CD4-positive, alpha-beta T cell treated with Interleukin-15 for 1 hour (primary cell): ENCODE measurements at places on chromosomes 5 and 9.

- peak; percentile 54 for DNase-seq
These were observed 42.3 kb downstream of the MARCHF3 start for GRCh38 chr5:126988021-126988569.

- no peak for DNase-seq
These were observed 292.4 kb downstream of the ZNF608 start for GRCh38 chr5:124454081-124454480.

GRCh38 chr5:13567819-13568218, 376.7 kb downstream of the DNAH5 start:
- no peak for DNase-seq

GRCh38 chr9:95429096-95429495, 87.7 kb downstream of the PTCH1 start:
- DNase-seq: no peak

DNA sequence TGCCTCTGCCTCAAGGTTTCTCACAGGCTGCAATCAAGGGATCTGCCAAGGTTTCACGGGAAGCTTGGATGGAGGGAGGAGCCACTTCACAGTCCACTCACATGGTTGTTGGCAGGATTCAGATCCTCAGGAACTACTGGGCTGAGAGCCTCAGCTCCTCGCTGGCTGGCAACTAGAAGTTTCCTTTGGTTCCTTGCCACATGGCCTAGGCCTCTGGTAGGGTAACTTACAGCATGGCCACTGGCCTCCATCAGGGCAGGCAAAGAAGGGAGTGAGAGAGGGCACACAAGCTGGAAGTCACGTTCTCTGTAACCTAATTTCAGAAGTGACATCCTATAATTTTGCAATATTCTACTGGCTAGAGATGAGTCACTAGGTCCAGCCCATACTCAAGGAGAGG, 32.2 kb downstream of the SPOCK1 start:
- DNase-seq: no peak

- no peak for DNase-seq
These were observed 96.0 kb downstream of the TMEM215 start for GRCh38 chr9:32879335-32879734.

DNA sequence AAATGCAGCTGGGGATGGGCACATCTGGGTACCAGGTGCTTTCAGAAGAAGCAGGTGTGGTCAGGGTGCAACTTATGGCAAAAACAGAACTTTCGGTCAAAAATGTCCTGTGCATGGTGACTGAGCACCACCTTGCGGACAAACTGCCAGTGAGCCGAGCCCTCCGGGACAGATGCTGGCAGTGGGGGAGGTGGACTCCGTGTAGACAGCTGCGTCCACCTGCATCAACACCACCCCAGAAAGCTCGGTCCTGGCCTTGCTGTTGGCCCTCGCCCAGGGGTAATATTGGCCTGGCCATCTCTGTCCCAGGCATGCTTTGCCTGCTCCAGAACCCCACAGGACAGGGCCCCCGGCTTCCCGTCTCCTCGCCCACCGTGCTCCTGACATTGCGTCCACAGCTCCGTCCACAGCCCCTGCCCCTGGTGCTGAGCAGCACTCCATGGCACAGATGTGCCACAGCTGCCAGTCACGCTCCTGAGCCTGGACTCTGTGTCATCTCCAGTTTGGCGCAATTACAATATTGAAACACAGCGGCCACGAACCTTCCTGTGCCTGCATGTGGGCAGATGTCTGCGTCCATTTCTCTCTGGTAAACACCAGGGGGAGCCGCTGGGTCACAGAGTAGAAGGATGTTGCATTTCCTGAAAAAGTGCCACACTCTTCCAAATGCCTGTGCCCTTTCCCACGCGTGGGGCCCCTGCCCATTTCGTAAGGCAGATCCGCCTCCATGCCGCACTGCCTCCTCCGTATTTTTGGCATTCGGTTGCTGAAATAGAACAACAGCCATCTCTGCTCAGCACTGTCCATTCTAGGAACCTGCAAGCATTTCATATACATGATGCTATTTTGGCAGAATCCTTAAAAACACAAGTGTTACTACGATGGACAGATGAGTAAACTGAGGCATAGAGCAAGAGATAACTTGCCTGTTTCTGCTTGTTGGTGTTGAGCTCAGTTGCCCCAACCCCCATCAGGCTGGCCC, 33.4 kb upstream of the SLC6A19 start:
- DNase-seq: peak; percentile 67

- no peak for DNase-seq
These were observed 324.8 kb downstream of the BNC2 start for GRCh38 chr9:16545639-16546038.

- DNase-seq: no peak
These were observed 19.7 kb downstream of the ANP32B start for GRCh38 chr9:98002808-98003207.

DNA sequence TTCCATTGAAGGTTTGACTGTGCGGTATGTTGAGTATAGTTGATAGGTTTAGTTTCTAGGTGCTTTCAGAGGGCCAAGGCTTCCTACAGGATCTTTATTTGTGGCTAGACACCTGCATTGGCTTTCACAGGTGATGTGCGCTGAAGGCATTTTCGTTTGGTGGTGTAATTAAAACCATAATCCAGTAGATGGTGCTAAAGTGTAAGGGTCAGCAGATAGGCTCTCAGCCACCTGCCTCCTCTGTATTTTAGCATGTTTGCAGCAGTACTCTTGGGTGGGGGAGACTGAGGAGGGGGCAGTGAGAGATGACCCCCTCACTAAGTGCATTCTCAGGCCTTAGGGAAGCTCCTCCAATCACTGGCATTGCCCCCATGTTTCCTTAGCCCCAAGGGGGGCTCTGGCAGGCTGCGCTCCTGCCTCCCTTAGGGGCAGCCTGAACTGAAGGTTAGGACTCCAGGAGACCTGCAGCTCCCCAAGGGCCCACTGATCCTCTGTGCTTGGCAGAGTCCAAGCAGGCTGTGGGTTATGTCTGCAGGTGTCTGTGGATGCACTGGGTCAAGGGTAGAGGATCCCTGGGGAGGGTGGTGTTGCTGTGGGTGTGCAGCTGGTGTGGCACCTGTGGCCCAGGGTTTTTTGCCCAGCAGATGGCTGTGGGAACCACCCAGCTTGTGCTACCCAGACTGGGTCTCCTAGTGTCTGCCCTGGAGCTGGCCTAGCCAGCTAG, 23.4 kb downstream of the CDK20 start:
- DNase-seq: no peak

DNA sequence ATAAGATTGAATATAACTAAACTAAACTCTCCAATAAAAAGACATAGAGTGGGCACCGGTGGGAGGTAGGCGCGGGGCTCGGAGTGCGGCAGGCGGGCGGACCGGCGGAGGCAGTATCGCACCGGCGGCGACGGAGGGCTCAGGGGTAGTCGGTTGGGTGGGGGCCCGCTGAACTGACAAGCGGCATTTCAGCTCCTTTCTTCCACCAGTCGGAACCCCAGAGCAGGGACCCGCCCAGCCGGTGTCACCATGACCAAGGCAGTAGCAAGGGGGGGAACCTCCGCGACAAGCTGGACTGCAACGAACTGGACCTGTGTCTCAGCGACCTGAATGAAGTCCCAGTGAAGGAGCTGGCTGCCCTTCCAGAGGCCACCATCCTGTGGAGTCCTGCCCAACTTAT, 156.7 kb downstream of the HINT1 start:
- no peak for DNase-seq

GRCh38 chr9:2424619-2425033, 197.0 kb upstream of the VLDLR start:
- DNase-seq: no peak

- DNase-seq: peak; percentile 52
These were observed 1.2 kb downstream of the SLC31A2 start for GRCh38 chr9:113151696-113152630.

DNA sequence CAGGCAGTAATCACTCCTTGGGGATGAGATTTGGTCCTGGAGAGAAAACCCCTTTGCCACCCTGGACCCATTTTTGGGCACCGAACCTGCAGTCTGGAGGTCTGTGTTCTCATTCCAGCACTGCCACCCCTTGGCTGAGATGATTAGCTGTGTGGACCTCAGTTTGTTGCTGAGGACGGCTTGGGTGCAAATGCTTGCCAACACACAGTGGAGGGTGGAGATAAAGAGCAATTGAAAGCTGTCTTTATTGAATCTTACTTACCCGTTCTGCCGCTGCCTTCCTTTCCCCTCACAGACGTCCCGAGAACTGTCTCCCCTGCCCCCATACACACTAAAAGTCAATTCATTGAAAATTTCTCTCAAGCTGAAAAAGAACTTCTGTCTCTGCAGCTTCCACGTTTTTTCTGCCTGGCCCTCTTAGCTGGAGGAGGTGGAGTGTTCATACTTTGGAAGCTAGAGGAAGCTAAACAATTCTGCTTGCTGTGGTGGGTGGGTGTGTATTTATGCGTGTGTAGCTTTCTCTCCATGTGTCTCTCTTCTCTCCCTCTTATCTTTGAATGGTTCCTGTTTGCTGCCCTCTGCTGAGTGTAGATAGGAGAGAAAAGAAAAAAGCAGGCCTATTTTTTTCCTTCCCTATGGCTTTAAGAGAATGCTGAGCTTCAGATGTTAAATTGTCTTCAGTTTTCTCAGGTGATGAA, 6.6 kb downstream of the GALNT10 start:
- DNase-seq: no peak

DNA sequence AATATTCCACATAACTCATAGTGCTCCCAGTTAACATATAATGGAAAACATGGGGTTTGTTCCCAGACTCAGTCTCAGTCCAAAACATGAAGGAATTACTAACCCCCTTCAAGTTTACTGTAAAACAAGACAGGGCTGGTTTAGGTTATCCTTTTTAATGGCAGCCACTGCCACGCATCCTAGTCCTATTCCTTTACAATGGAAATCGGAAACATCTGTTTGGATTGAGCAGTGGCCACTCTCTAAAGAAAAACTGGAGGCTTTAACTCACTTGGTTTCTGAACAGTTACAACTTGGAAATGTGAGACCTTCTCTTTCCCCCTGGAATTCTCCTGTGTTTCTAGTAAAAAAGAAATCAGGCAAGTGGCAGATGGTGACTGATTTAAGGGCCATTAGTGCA, 609.9 kb upstream of the ACO1 start:
- no peak for DNase-seq

- DNase-seq: no peak
These were observed 25.8 kb upstream of the S1PR3 start for GRCh38 chr9:88965473-88965872.

DNA sequence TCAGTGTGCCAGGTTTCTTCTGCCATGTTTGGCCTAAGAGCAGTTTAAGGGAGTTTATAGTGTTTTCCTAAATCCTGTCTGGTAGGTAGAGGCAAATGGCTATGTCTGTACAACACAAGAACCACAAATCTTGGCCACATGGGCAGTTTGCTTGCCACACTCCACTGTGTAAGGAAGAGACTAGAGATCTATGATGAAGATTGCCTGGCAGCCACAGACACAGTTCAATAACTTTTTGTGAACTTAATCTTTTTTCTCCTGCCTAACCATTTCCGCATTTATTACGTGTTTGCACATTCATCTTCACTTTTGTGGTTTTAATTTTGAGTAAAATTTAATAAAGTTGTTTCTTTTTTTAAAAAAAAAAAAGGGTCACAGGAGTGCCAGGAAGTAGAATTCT, 5.8 kb downstream of the MFAP3 start:
- DNase-seq: no peak

DNA sequence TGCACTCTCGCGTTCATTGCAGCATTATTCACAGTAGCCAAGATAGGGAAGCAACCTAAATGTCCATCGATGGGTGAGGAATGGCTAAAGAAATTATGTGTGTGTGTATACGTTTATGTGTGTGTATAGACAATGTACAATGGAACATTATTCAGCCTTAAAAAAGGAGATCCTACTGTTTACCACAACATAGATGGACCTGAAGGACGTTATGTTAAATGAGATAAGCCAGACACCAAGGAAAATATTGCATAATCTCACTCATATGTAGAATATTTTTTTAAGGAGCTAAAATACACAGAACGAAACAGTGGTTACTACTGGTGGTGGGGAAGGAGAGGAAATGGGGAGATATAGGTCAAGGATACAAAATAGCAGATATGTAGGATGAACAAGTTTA, 2.4 kb downstream of the KIF2A start:
- no peak for DNase-seq

GRCh38 chr5:58640011-58640410, 57.1 kb downstream of the RAB3C start:
- no peak for DNase-seq

GRCh38 chr5:13866792-13867191, 77.7 kb downstream of the DNAH5 start:
- DNase-seq: no peak

GRCh38 chr5:102911973-102912372, 156.9 kb downstream of the PAM start:
- no peak for DNase-seq

DNA sequence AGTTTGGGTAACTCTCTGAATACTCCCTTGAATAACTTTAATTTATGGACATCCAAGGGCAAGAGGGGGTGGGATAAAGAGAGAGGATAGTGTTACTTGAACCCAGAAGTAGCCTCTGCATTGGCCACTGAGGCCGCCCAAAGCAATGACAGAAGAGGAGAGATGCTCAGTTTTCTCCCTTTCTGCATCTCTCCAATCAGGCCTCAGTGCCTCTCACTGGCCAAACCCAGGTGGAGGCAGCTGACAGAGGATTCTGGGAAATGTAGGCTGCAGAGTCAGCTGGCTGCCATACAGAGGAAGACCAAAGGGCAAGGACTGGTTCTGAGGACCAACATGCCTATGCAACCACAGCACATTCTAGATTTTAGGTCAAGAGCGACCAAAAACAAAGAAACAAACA, 719.4 kb downstream of the MAT2B start:
- DNase-seq: no peak

DNA sequence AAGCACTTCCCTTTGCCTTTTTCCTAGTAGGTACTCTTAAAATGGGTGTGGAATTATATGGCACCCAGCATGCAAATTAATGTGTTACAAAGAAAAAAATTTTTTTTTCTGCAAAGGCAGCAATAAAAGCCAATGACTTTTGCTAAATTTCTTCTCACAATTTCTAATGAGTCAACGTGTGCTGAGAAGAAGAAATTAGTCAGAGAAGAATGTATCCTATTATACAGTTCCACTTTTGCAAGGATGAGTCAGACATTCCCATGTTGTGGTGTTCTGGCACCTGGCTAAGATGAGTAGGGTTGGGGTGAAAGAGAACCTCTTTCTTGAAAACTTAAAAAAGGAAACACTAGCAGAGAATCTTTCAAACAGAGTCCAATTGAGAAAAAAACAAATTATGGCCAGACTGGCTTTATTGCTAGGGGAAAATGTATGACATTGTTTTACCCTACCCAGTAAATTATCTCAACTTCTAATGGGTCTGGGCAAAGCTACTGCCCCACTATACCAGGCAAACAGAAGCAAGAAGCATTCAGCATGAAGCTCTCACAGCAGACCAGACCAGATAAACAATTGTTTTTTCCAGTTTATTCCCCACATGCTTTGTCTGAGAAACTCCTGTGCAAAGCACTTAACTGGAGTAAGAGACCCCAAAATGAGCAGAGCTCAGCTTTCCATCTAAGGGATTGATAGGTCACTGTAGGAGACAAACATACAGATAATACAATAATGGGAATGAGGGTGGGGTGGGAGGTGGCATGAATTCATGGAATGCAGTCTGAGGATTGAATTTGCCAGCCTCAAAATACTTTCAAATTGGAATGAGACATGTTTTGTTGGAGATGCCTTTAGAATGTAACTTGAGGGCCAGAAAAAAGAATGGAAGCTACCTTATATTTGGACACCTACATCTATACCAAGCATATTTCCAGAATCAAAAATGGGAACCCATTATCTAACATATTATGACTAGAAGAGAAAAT, 220.8 kb upstream of the RFX3 start:
- DNase-seq: no peak
